H4 (cell line): ENCODE measurements at places on chromosomes 11 and 22. TPM values are rescaled to one million over a fixed set of nuclear protein-coding genes. Genes with fewer than 3 reads are reported as not detected.

RAG2 gene
- not detected in 2 replicates for total RNA-seq

HOATZ gene
- total RNA-seq, result not detected in 2 replicates

PTPRCAP gene
- 0.41 and 4.0 TPM in 2 replicates for total RNA-seq

MYOD1 gene
- not detected in 2 replicates for total RNA-seq

PPP6R3 gene
- 60.7 and 82.5 TPM in 2 replicates for total RNA-seq

KCTD14 gene
- total RNA-seq, result 0.77 TPM in 1 of 2 replicates, not detected in the other

APOL5 gene
- total RNA-seq, result not detected in 2 replicates

GRCh38 chr11:42249956-42250355 is 790.5 kb upstream of the LRRC4C start:
- no peak for DNase-seq

- no peak for DNase-seq
These were observed 42.8 kb downstream of the REXO2 start for GRCh38 chr11:114482114-114482513.

GRCh38 chr11:67516806-67517205 is 6.4 kb downstream of the CABP2 start:
- DNase-seq, result no peak

- no peak for DNase-seq
These were observed 166.3 kb upstream of the TTC12 start for GRCh38 chr11:113148076-113148475.

- no peak for DNase-seq
These were observed 19.2 kb downstream of the SLC43A1 start for GRCh38 chr11:57496109-57496820.

- no peak for DNase-seq
These were observed 90.0 kb downstream of the BCR start for GRCh38 chr22:23270212-23270733.

GRCh38 chr11:120561286-120561685 is 49.7 kb downstream of the GRIK4 start:
- DNase-seq, result no peak
